T follicular helper cell (primary cell): ENCODE measurements at places on chromosomes 3 and 15.

GRCh38 chr3:144585408-144585807 is 613.8 kb downstream of the DIPK2A start:
- DNase-seq = no peak

GRCh38 chr15:88898736-88899135 is 3.4 kb upstream of the HAPLN3 start:
- DNase-seq = no peak

- DNase-seq = no peak
Measured at GRCh38 chr3:37170060-37170459, 4.3 kb downstream of the LRRFIP2 start.

DNA sequence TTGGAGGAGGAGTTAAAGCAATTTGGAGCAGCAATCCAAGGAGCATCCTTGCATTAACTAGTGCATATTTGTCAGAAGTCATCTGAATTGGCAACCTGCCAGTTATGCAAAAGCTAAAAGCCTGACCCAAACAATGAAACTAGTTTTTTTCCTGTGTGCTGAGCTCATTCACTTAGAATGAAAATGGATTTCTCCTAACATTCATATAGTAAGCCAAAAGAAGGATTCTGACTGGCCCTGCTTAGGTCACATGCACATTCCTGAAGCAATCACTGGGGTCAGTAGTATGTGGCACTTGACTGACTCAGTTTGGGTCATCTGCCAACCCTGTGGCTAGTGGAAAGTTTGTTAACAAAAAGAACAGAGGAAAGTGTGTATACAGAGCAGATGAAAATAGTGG is 30.5 kb downstream of the OXSM start:
- no peak for DNase-seq

DNA sequence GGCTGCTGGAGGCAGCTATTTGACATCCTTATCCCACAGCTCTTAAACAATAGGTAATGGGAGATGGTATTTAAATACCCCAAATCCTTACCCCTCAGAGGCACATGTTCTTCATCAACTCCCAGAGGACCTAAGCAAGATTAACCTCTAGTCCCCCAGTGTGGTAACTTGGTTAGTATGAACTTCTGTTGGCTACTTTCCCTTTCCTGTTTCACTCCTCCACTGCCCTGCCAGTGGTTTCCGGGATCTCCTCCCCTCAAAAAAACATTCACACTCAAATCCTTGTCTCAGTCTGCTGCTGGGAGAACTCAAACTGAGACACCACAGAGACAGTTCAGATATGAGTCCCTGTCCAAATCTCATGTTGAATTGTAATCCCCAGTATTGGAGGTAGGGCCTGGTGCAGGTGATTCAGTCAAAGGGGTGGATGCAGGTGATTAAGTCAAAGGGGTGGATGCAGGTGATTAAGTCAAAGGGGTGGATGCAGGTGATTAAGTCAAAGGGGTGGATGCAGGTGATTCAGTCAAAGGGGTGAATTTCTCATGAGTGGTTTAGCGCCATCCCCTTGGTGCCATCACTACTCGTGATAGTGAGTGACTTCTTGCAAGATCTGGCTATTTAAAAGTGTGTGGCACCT is 335.0 kb upstream of the CTNNB1 start:
- DNase-seq = no peak

GRCh38 chr3:187291001-187291511 is 481 bp downstream of the MASP1 start:
- DNase-seq = no peak

DNA sequence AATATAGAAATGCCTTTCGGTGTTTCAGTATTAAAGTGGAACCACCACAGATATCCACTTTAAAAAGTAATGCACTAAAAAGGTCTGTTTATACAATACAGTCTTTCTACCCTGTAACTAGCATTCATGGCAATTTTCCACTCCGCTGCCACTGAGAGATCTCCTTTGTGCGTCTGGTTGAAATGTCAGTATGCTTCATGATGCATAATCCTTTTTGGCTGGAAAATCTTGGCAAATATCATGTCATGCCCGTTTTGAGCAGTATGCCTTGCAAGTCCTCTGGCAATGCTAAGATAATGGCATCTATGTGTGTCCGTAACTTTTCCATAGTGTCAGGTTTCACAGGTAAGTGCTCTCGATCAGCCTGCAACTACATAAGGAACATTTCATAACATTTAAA is 30.8 kb upstream of the ARF4 start:
- DNase-seq = no peak

- no peak for DNase-seq
Measured at GRCh38 chr3:41460736-41461135, 261.4 kb downstream of the CTNNB1 start.

DNA sequence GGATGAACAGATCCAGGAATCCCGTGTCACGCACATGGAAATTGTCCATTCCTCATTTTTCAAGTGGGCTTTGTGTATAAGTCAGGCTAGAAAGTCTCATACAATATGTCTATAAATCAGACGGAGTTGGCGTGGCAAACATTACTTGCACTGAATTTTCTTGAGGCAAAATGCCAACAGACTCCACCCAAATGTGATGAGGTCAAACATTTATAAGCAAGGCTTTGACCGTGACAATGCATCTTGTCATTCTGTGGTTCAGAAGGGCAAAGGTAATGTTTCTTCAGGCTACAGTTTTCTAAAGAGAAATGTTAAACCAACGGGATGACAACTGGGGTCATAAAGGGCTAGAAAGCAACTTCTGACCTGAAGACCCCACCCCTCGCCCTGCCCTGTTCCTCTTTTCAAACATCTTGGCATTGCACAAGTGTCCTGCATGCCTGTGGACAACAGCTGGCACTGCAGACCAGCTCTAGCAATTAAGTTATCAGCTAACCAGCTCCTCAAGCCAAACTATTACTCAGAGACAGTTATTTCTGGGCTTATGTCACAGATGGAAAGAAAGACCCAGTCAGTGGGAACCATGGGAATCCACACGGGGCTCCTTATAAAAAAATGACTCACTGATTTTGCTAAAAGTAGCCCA is 36.5 kb upstream of the SPTBN5 start:
- no peak for DNase-seq

GRCh38 chr3:42666022-42666421 is 12.5 kb downstream of the ZBTB47 start:
- no peak for DNase-seq

DNA sequence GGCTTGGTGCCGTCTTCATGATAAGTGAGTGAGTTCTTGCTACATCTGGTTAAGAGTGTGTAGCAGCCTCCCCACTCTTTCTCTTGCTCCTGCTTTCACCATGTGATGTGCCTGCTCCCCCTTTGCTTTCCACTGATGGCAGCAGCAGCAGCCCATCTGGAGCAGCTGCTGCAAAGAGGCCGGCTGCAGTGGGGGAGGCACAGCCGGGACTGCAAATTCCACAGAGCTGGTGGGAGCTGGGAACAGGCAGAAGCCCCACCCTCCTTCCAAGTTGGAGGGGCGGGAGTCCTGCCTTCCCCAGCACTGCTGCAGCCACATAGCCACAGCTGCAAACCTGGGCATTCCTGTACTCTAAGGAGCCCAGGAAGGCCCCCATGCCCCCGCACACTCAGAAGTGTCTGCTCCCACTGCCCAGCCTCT is 62.8 kb upstream of the IMPG2 start:
- DNase-seq = no peak

- DNase-seq = no peak
Measured at GRCh38 chr15:85649372-85649771, 145.4 kb downstream of the KLHL25 start.

DNA sequence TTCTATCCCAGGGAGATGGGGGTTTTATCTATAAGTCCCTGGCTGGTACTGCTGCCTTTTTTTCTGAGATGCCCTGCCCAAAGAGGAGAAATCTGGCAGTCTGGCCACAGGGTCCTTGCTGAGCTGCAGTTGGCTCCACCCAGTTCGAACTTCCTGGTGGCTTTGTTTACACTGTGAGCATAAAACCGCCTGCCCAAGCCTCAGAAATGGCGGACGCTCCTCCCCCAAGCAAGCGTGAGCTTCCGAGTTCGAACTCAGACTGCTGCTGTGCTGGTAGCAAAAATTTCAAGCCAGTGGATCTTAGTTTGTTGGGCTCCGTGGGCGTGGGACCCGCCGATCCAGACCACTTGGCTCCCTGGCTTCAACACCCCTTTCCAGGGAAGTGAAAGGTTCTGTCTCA is 126.8 kb upstream of the SUCLG2 start:
- DNase-seq = no peak

DNA sequence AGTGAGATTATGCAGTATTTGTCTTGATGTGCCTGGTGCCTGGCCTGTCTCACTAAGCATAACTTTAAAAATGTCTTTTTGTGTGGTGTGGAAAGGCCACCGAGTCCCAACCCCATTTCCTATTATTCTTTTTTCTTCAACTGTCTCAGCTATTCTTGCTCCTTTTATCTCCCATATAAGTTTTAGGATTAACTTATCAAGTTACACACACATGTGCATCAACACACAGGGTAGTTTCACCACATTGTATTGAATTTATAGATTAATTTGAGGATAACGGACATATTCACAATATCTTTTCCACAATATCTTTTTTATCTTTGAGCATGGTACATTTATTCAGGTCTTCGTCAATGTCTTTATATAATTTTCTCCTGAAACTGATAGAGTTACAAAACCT is 127.6 kb downstream of the RYR3 start:
- DNase-seq = no peak

- no peak for DNase-seq
Measured at GRCh38 chr3:37475435-37475834, 301.1 kb upstream of the LRRFIP2 start.

GRCh38 chr15:31045606-31046005 is 54.2 kb upstream of the MTMR10 start:
- DNase-seq = no peak
